ENCODE measurements at places on chromosomes 16 and 17.

GRCh38 chr16:89944773-89945172 is 3.8 kb upstream of the DEF8 start:
- DNase-seq = no peak

GRCh38 chr16:57876210-57876609 is 73.9 kb upstream of the KIFC3 start:
- DNase-seq = no peak

- DNase-seq = no peak
Measured at GRCh38 chr17:33593991-33594390, 300.9 kb upstream of the ASIC2 start.

- no peak for DNase-seq
Measured at GRCh38 chr16:80103463-80103862, 437.3 kb upstream of the DYNLRB2 start.

DNA sequence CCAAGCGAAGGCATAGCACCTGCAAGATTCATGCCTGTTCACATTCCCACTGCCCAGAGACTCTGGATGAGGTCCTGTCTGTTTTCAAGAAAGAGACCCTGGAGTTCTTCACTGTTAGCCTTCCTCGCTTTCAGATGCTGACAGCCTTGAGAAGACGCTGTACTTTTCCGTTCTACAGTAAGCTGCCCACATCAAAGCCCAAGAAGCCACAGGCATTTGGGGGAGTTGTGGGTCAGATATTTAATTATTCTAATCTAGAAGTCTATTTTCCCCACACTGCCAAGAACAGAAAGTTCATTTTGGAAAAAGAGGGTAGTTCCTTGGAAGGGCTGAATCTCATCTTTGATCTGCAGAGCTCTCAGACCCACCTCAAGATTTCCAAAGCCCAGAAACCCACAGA is 127.9 kb downstream of the AXIN2 start:
- no peak for DNase-seq

DNA sequence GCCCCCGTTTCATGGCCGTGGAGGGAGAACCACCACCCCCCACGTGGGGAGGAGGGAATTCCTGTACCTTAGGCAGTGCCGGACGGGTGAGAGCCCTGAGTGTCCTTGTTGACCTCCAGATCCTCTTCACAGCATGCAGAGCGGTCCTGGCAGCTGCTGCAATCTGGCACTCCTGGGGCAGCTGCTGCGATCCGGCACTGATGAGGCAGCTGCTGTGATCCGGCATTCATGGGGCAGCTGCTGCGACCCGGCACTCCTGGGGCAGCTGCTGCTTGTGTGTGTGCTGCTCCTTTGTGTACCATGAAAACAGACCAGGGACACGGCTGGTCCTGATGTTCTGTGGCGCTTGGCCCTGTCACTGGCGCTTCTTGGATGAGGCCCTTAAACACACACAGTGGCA is 12.8 kb downstream of the ZNF778 start:
- no peak for DNase-seq

- DNase-seq = no peak
Measured at GRCh38 chr16:68644296-68644695, 814 bp upstream of the CDH3 start.

Measured in suppressor macrophage treated with lipopolysaccharide for 4 hours (primary cell).